ENCODE measurements at places on chromosomes 12 and 14.
A peak's percentile ranks its signal among the peaks of the same experiment; 100 is the strongest.

GRCh38 chr14:73715707-73716106 lies 1.5 kb upstream of the PNMA1 start:
- no peak for DNase-seq

DNA sequence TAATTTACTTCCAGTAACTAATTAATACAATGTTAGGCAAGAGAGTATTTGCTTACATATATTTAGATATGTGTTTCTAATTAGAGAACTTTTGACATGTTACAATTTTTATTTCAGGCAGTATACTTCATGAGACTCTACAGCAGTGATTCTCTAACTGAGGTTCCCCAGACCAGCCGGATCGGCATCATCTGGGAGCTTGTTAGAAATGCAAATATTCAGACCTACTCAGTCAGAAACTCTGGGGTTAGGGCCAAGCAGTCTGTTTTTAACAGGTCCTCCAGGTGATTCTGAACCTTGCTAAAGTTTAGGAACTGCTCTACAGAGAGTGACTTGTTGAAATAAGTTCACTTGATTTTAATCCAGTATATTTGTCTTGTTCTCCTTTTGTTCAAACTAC lies 46.5 kb downstream of the ARID2 start:
- no peak for DNase-seq

DNA sequence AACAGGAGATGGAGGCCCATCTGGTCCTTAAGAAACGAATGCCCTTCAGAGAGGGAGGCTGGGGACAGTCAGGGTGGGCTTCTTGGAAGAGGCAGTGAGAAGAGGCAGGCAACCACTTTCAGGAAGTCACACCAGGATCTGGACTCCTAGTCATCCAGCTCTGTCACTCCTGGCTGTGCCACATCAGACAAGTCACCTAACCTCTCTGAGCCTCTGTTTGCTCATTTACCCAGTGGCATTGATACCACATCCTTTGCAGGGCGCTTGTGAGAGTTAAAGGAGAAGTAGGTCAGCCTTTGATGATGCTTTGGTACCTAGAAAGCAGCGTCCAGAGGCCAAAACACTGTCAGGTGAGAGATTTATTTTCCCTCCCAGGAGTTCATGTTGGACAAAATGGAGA lies 11.1 kb downstream of the CCDC197 start:
- no peak for DNase-seq

GRCh38 chr14:102929241-102930137 lies 7.0 kb downstream of the AMN start:
- no peak for DNase-seq

- no peak for DNase-seq
These were observed 12.8 kb upstream of the ZDHHC22 start for GRCh38 chr14:77154421-77154820.

DNA sequence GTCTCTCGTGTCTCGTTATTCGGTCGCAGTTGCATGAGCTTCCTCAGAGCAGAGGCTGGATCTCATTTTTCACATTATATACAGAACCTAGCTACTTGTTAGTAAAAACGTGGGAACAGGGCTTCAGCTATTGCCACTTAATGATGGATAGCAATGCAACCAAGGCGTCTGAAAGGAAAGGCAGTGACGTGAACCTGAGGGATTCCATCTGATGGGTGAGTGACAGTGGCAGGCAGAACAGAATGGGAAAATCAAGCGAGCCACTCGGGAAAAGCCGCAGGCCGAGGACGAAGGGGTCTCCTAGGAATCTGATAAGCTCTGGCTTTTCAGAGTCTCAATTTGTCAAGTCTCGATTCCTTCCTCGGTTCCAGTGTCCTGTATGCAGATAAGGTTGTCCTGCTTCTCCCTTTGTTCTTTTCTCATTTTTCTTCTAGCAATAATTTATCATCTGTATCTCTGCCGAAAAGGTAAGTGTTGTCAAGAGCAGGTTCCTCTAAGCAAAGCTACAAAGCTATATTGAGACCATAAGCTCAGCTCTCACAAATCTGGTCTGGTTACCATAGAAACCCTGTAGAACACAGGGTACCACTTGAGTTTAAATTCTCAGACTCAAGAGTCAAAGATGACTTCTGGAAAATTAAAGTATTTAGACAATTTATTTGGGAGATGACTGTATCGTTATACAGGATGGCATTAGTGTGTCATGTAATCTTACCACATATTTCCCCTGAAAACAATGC lies 416.6 kb downstream of the GLT1D1 start:
- no peak for DNase-seq

- DNase-seq: peak; percentile 44
These were observed 28.2 kb downstream of the RPGRIP1 start for GRCh38 chr14:21308132-21308478.

GRCh38 chr12:63151623-63152320 lies 771 bp upstream of the AVPR1A start:
- peak; percentile 49 for DNase-seq

DNA sequence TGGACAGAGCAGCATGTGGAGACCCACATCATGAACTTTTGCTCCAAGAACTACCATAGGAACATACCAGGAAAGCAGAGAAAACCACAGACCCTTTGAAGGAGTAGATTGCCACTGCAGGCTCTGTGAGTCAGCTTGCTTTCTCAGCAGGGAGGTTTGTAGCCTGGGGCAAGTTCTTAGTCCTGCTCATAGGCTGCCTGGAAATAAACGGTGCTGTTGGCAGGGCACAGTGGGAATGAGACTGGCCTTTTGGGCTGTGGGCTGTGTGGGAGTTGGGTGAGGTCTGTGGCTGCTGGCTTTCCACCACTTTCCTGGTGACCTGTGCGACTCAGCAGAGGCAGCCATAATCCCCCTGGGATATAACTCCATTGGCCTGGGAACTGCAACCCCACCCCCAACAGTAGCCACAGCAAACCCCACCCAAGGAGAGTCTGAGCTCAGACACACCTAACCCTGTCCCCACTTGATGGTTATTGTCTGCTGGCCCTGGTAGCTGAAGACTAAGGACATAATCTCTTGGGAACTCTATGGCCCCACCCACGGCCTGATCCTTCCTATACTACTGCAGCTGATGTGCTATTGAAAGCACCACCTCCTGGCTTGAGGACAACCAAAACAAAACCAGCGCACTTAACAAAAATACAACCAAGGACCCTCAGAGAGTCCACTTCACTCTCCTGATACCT lies 192.1 kb upstream of the GARIN6 start:
- no peak for DNase-seq

GRCh38 chr12:118107011-118107410 lies 3.2 kb upstream of the VSIG10 start:
- no peak for DNase-seq

DNA sequence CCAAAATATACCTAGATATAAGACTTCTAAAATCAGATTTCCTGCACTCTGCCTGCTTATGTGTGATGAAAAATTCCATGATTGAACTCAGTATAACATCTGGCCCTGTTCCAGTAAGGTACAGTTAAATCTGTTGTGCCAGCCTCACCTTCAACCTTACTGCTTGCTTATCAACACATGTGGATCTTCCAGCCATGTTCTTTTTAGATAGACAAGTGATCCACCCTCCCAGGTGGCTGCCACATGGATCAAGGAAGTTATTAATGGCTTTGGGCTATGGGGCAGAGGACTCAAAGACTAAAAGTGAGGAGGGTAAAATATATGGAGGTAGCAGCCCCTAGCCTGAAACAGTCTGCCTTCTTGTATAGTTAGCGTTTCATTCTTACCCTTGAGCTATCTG lies 25.3 kb upstream of the MAGOHB start:
- no peak for DNase-seq

GRCh38 chr14:54209511-54210250 lies 187.1 kb upstream of the CDKN3 start:
- DNase-seq: no peak

DNA sequence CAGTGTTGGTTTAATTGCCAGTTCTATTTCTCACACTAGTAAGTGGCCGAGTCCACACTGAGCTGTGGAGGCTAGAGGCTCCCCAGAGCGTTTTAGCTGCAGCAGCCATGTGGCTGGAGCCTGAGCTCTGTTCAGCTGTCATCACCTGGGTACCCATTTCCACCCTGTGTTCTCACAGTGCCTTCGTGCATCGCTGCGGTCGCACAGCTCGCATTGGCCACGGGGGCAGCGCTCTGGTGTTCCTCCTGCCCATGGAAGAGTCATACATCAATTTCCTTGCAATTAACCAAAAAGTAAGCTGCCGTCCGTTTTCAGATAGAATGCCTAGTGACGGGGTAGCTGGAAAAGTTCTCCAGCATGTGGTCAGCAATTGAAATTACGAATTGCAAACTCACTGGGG lies 15.7 kb downstream of the DDX55 start:
- DNase-seq: no peak

GRCh38 chr14:47427629-47428028 lies 247.8 kb downstream of the MDGA2 start:
- no peak for DNase-seq

- no peak for DNase-seq
These were observed 392.9 kb downstream of the NOVA1 start for GRCh38 chr14:26204728-26205479.

DNA sequence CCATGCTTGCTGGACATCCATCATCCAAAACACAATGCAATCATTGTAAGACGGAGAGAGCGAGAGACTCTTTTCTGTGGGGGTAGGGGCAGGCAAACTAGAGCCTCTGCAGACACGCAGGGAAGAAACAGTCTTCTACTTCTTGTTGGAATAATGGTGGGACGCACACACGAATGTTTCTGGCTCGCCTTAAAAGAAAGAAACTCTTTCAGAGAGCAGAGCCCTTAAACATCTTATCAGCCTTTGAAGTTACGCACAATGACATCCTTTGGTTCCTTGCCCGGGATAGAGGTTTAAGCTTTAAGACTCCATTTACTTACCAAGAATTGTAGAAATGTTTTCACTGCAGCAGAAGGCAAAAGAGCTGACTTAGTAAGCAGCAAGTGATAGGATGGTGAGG lies 133.8 kb upstream of the FOXN3 start:
- DNase-seq: no peak

DNA sequence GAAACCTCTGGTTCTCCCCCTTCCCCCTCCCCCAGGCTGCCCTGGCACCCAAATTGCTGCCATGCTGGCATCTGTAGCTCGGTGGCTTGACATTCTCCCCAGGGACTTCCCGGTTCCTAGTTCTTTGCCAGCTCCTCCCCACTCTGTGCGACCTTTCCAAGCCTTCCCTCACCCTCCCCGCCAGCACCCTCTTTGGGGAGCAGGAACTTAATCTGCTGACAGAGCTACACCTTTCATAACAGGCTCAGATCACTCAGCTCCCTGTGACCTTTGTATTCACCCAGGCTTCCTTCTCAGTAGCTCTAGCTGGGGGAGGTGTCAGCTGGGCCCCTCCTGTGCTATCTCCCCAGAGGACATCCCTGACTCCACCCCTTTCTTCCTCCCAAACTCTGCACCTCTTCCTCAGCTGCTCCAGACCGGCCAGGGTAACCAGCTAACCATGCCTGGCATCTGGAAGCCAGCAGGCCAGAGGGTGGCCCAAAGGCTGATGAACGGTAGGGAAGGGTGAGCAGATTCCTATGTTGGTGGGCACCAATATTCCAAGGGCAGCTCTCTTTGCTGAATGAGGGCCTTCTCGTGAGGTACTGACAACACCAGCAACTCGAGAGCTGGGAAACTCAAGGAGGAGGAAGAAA lies 1.8 kb upstream of the COX14 start:
- DNase-seq: peak; percentile 69

DNA sequence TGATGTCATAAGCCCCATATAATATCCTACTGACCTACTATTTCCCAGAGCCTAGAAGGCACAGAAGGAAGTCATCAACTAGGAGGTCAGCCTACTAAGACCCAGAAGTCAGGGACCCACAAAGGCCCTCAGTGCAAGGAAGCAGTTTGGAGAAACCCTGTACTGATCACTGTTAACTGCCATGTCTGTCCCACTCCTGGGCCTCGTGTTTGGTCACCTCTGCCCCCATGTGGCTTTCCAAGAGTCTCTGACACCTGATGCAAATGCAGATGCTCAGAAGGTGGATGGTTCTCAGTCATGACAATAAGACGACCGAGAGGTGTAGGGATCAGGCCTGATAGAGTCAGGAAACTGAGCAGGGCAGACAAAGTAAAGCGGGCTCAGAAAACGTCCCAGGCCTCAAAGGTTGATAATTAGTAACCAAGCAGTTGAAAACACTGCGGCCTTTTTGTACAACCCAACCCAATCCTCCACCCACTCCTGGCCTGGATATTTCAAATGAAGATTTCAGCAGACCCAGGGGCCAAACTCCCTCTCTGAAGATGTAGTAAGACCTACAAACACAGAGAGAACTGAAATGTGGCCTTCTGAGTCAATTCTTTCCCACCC lies 23.4 kb downstream of the PRKAB1 start:
- no peak for DNase-seq

DNA sequence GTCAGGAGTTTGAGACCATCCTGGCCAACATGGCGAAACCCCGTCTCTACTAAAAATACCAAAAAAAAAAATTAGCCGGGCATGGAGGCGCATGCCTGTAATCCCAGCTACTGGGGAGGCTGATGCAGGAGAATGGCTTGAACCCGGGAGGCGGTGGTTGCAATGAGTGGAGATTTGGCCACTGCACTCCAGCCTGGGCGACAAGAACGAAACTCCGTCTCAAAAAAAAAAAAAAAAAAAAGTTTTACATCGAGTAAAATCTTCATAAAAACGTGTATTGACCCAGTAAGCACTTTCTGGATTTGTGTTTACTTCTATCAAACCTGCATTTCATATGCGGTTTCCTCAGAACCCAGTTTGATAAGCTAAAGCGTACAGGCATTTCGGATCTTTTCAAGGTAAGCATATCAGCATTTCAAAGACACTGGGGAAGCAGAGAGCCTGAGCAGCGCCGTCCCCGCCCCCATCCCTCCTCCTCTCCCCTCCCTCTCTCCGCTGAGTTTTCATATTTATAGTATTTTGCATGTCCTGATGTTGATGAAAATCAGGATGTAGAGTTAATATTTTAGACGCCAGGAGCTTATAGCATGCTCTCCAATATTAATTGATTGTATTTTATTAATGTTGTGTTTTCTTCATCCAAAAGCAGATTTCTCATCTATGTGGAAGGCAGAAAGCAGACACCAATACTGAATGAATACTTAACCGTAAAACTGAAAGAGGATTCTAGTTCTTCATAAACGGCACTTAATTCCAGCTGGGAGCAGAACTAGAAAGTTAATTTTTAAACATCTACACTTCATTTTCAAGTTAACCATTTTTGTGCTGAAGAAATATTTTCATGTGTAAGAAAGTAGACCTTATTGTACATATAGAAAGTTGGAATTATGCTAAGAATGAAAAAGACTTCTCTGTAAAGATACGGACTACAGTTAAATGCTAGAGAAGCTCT lies 9.2 kb upstream of the HIP1R start:
- DNase-seq: no peak

- no peak for DNase-seq
These were observed 75.9 kb upstream of the AMIGO2 start for GRCh38 chr12:47155457-47156166.

DNA sequence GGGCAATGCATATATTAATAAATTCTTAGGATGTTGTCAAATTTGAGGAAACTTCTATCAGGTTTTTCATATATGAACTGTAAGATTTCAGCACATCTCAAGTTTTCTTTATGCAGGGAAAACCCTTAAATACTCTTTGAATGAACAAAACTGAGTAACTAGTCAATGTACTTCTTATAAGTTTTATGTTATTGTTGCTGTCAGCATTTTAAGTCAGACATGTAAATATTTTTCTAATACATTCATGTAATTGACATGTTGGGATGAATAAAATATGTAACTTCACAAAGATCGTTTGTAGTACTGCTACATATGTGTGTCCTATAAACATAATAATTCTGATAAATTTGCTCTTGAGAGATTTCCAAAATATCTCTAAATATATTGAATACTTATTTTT lies 109.6 kb downstream of the BMP4 start:
- DNase-seq: no peak

GRCh38 chr12:53985994-53986685 lies 1.2 kb downstream of the HOXC10 start:
- no peak for DNase-seq

Measured in GM12865 (cell line).